COLO829 (cell line): ENCODE measurements at places on chromosomes 5 and 9.

GRCh38 chr5:3346111-3346820 is 249.4 kb upstream of the IRX1 start:
- no peak for DNase-seq

DNA sequence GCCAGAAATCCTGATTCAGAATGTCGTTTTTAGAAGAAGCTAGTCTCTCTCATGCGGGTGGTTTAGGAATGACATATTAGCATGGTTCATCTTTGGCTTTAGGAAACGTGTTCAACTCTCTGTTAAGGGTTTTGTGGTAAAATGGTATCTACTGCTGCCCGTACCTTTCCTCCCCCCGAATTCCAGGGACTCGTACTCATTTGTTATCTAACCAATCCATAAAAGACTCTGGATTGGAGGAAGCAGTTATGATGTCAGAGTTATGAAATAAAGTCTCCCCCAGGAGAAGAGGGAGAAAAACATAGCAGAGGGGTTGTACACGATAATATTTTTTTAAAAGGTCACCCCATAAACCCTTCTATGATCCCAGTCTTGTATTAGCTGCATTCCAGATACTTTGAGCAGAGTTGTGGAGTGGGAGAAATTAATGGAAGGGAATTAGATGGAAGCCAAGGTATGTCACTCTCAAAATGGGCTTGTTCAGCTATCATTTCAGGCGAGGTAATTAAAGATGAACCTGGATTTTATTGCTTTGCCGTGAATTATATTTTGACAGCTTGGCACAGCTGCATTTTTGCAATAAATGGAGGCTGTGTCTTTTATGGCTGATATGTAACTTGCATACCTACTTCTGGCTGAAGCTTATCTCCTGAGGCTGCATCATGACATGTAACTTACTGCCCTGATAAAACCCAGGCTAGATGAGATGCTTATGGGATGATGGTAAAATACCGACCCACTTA is 31.3 kb downstream of the RAI14 start:
- no peak for DNase-seq

- no peak for DNase-seq
Observed at GRCh38 chr9:96020792-96021550, 145.5 kb downstream of the ERCC6L2 start.

- peak; percentile 2 for DNase-seq
Observed at GRCh38 chr9:30774326-30774725, 1610.1 kb upstream of the ACO1 start.

- DNase-seq, result no peak
Observed at GRCh38 chr5:66680221-66680620, 84.0 kb downstream of the MAST4 start.

DNA sequence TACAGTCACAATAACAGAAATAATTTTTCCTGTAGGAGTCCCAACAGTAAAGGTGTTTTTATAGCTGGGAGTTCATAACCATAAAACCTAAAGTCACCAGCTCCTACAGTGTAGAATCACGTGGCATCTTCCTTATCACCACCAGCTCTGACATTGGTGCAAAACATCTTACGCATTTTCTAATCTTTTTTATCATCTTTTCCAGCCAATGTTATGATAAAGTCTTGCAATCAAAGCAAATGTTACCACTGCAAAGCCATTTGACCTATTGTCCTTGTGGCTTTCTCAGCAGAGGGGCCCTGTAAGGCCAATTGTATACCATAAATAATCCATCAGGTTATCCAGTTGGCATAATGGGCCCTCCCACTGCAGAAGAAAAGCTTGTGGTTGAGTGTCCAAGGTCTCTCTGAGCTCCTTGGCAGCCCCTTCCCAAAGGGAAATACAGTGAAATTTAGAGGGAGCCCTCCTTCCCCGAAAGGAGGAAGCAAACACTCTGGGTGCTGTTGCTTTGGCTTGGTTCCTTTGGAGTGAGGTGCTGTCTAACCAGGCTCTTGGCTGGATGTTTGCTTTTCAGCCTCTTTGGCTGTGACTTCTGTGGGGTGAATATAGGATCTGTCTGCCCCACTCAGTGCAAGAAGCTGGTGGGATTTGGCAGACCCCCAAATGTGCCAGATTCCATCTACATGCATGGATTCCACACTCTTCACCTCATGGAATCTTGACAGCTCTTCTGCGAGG is 29.3 kb upstream of the CPEB4 start:
- DNase-seq, result no peak

DNA sequence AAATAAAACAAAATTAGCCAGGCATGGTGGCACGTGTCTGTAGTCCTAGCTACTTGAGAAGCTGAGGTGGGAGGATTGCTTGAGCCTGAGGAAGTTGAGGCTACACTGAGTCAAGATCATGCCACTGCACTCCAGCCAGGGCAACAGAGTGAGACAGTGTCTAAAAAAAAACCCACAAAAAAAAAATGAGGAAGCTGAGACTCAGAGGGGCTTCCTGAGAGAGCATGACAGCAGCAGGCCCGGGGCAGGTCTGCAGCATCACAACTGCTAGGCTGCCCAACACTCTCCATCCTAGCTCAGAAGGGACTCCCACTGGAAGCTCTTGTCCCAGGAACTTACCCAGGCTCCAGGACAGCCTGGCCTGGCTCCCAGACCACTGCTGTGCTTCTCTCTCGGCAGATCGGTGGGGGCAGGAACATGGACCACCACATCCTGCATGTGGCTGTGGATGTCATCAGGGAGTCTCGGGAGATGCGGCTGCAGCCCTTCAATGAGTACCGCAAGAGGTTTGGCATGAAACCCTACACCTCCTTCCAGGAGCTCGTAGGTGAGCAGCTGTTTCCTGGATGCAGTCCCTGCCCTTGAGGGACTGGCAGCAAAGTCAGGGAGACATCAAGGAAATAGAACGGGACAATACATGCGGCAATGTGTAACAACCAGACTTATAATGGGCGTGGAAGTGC is 19.1 kb downstream of the PTGS1 start:
- DNase-seq, result no peak

GRCh38 chr9:111548623-111549022 is 23.6 kb downstream of the ZNF483 start:
- DNase-seq, result no peak

DNA sequence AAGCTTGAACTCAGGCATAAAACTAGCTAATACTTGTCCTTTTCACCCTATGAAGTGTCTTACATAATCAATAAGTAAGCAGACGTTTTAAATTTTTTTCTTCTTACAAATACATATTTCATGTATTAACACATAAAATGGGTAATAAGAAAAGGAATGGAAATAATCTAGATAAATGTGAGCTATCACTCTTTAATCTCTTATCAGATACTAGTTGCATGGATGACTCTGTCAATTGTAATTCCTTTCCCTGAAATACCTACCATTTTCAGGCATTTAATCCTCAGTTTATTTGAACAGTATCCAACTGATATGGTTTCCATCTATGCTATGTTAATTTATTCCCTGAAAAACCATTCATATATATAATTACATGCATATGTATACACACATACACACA is 166.0 kb upstream of the RGS7BP start:
- no peak for DNase-seq

- no peak for DNase-seq
Observed at GRCh38 chr5:94674490-94675382, 56.3 kb downstream of the SLF1 start.

GRCh38 chr5:135881244-135881643 is 14.4 kb downstream of the IL9 start:
- no peak for DNase-seq

GRCh38 chr5:132369474-132370180 is at the start of gene SLC22A5:
Gene SLC22A5, plus strand, starts transcription at chr5:132369710. Its CDS starts 263 bp downstream, at chr5:132369973.
- no peak for DNase-seq

- no peak for DNase-seq
Observed at GRCh38 chr5:66669086-66669861, 73.1 kb downstream of the MAST4 start.

- DNase-seq, result no peak
Observed at GRCh38 chr9:124496075-124496449, 11.1 kb downstream of the NR5A1 start.

DNA sequence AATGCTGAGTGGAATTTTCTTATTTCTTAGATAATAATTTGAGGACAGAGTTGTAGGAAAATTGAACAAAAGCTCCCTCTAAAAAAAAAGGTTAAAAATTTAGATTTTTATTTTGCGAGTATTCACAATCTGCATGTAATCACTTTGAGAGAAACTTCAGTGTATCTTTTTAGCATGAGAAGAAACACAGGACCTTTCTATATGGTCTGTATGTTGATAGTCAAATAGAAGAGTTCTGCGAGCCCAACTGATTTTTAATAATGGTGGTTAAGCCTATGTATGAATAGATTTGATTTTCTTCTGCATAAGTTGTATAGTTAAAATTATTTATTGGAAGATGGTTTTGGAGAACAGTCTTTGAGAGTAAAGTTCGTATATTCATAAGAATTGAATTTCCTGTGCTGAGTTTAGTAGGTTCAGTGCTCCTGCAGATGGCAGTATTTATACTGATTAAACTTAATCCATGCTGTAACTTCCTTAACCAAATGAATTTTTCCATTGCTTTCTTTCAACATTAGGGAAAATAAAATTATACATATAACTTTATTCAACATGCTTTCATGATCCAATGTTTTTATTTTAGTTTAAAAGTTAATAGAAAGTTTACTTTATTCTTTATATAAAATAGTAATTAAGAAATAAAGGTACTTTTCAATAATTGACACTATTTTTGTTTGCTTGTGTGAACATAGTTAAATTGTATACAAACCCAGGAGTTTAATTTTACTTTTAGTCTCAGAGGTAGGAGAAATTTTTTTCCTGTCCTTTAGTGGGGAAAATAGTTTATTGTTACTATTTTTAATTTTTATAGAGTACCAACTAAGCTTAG is 19.6 kb downstream of the TCERG1 start:
- DNase-seq, result peak; percentile 11

DNA sequence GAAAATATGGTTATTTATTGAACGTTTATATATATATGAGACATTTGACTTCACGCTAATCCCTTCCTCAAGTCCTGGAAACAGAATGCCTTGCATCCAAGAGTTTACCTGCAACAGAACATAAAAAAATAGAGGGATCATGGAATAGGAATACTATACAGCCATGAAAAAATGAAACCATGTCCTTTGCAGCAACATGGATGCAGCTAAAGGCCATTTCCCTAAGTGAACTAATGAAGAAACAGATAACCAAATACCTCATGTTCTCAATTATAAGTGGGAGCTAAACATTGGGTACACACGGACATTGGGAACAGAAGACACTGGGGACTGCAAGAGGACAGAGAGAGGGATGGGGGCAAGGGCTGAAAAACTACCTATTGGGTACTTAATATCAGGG is 13.0 kb downstream of the BAAT start:
- DNase-seq, result no peak

- DNase-seq, result no peak
Observed at GRCh38 chr5:1511651-1512540, 11.9 kb downstream of the LPCAT1 start.

DNA sequence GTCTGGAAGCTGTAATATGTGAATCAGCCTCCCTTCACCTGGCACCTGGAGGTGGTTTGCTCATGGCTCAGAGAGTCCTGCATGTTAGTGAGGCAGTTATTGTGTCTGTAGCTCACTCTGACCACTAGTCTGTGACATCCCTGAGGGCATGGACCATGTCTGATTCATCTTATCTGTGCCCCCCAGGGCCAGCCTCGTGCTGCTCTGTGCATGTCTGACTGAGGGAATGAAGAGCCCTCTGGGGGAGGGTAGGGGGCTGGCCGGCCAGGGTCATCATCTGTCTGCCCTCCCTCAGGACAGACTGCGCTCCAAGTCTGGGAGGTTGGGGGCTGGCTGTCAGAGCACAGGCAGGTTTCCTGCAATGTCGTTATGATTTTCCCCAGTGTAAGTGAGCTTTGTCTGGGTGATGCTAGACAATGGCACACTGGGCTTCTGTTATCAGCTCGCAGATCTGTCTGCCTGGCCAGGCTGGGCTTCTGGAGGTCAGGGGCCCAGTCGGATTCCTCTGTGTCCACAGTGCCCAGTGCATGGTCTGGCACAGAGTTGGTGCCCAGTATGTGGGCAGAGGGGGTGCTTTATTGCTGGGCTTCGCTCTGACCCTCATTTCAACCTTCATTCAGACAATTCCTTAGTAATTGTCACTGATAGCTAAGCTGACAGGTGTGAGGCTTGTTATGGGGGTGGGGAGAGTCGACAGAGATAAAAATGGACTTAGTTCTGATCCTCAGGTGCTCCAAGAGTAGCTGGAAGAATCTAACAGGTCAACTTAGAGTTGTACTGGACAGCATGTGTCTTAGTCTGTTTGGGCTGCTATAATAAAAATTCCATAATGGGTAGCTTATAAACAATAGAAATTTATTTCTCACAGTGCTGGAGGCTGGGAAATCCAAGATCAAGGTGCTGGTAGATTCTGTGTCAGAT is 85.7 kb upstream of the SHB start:
- no peak for DNase-seq
